ENCODE measurements at places on chromosomes 7 and 10.

- DNase-seq: no peak
- no peak overlapping the region for H3K4me3 ChIP-seq
- H3K36me3 ChIP-seq: no peaks in the 10 kb centered on the region
- no peak overlapping the region for H3K27ac ChIP-seq
- H3K4me1 ChIP-seq: no peaks in the 10 kb centered on the region
These were observed 440 bp downstream of the CTNNA3 start for GRCh38 chr10:67695555-67695954.

DNA sequence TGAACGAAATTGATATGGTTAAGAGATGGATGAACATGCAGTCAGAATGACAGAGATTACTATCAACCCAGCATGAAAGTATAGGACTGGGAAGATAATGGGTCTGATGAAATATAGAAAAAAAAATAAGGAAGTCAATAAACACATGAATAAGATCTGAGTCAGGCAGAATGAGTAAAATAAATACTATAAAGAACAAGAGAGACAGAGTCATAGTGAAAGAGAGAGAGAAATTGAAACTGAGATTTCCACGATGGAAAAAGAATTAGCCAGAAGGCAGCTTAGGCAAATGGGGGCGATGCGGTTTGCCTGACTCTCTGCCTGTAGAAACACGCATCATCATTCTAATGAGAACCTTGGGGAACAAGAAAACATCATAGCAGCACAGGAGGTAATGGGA lies 26.6 kb downstream of the SEMA3D start:
- DNase-seq: peak; percentile 70

GRCh38 chr10:122057841-122058413 lies 69.0 kb downstream of the TACC2 start:
- H3K27ac ChIP-seq: no peak overlapping the region
- H3K4me1 ChIP-seq: peaks cover 33% of the 10 kb centered on the region
- peaks cover 4% of the 10 kb centered on the region for H3K27me3 ChIP-seq
- DNase-seq: no peak
- no peaks in the 10 kb centered on the region for H3K36me3 ChIP-seq

GRCh38 chr7:131753620-131754222 lies 197.3 kb upstream of the PODXL start:
- no peak overlapping the region for H3K4me3 ChIP-seq
- H3K4me1 ChIP-seq: no peaks in the 10 kb centered on the region
- DNase-seq: no peak
- no peaks in the 10 kb centered on the region for H3K36me3 ChIP-seq

Data from HFFc6 (cell line).